ENCODE measurements at places on chromosomes 4 and X.
A peak's percentile ranks its signal among the peaks of the same experiment; 100 is the strongest.

DNA sequence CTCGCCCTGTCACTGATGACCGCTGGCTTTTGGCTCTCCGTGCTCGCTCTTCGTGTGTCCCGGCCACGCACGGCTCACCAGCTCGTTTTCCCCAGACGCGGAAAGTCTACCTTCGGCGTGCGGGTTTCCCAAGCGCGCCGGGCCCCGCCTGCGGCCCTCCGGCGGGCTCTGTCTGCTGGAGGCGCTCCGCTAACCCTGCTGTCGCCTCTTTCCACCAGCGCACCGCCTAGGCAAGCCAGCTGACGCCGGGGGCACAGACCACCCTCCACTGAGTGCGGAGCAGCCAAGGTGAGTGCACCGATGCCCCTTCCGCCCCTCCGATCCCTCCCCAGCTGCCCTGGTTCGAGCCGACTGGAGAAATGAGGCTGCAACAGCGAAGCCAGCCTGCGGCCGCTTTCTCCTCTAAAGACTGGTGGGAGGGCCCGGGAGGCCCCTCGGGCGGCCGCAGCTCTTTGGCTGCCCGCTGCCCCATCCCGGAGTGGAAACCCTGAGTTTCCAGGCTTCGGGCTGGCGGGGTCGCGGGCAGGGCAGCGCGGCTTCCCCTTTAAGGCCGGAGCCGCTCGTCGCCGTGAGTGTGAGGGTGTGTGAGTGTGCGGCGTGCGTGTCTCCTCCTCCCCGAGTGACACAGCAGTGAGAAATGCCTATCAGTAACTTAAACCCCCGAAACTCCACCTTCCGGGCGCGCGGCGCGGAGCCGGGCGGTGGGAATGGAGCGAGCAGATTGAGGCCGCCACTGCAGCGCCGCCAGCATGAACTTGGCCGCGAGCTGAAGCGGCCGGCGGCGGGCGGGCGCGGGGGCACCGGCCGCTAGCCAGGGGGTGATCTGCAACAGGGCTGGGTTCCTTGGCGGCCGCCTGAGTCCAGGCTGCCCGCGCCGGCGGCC lies at the start of gene MAMLD1:
Gene MAMLD1 (plus strand): TSS at position 719 of the 883 bp plus-strand sequence. CDS start 82,200 bp downstream, outside the sequence.
- peak; percentile 56 for DNase-seq

DNA sequence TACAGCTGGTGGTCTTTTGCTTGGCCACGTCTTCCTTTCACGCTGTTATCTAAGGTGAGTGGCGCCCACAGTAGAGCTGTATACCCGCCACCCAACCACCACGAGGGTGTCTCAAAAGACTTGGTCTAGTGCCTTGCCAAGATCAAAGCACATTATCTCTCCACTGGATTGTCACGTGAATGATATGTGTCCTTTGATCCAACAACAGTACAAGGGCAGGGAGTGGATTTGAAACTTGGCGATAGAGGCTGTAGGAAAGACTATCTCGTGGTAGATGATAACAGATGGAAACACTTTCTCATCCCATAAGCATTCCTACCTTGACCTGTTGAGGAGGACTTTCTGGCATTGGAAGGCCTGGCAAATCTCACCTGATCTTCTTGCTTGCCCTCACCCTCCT lies 37.7 kb upstream of the BCLAF3 start:
- no peak for DNase-seq

DNA sequence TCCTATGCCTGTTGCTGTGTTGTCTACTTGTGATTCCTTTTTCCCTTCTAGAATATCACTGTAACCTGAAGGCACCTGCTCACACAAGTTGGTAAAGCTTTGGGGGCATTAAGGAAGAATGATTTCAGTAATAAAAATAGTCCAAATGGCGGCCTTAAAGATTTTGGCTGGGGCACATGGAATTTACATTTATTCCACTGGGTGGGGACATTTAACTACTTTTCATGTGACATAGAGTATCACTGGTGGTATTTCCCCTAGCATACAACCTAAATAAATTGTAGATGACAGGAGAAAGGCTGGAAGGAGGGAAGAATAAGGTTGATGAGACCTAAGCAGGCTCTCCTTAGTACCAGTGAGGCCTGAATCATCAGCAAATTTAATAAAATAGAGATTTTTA lies 121.8 kb upstream of the EDA2R start:
- DNase-seq: no peak

DNA sequence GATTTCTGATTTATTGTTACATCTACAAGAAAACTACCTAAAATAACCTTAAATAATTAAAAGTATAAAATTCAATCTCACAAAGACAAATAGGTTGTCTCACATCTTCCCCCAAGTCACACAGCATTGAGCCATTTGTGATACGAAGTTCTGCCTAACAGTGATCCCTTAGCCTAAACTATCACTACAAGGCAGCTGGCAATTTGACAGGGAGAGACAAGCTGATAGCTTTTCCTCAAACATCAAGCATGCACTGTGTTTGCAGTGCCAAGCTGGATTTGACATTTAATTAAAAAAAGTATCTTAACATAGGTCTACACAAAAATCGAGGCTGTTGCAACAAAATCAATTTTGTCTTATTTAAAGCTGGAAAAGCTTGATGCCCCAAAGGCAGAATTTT lies 464.7 kb upstream of the TRAM1L1 start:
- DNase-seq: no peak

DNA sequence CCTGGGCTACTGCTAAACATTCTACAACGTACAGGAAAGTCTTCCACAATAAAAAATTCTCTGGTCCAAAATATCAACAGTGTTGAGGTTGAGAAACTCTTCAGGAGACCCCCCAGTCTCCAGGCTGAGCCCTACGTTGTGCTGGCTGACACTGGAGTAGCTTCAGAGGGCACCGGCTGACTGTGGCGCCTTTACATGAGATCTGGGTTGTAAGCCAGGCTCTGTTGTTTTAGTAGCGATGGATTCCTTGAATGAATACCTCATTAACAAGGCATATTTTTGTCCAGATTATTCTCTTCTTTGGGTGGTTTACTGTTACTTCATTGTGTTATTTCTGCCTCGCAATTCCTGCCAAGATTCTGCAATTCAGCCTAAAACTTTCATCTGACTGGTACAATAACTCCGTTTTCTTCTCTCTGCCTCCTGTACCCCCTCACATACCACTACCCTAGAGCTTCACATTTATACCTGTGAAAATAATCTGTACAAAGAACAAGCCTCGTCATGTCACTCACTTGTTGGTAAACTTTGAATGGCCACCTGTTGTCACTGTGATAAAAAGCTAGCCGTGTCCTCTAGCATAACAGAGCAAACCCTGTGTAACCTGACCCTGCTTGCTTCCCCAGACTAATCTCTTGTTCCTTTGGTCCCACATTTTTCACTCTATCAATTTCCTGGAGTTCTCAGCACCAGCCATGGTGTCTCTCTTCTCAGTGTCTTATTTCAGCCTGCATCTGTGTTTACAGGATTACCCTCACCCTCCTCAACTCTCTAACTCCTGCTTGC lies 1476.1 kb upstream of the TENM3 start:
- no peak for DNase-seq

DNA sequence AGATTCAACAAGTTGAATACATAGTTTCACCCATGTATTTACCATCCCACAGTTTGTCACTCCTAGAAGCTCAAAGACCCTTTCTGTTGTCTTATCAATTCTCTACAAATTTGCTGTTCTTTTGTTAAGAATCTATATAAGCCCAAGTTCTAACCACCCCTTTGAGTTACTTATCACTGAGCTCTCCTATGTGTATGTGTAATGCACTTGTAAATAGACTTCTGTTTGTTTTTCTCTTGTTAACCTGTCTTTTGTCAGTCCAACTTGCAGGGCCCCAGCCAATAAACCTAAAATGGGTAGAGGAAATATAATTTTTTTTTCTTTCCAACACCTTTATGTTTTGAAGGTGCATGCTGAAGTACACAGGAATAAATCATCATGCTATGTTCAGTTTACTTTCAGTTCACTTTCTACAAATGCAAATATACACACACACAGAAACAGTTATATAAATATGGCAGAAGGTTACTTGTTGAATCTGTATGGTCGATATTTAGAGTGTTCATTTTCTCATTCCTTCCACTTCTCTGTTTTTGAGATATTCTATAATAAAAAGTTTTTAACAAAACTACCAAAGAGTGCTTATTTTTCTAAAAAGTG lies 22.3 kb upstream of the CLOCK start:
- no peak for DNase-seq

- DNase-seq: no peak
Measured at GRCh38 chr4:121192480-121192879, 28.4 kb upstream of the TNIP3 start.

DNA sequence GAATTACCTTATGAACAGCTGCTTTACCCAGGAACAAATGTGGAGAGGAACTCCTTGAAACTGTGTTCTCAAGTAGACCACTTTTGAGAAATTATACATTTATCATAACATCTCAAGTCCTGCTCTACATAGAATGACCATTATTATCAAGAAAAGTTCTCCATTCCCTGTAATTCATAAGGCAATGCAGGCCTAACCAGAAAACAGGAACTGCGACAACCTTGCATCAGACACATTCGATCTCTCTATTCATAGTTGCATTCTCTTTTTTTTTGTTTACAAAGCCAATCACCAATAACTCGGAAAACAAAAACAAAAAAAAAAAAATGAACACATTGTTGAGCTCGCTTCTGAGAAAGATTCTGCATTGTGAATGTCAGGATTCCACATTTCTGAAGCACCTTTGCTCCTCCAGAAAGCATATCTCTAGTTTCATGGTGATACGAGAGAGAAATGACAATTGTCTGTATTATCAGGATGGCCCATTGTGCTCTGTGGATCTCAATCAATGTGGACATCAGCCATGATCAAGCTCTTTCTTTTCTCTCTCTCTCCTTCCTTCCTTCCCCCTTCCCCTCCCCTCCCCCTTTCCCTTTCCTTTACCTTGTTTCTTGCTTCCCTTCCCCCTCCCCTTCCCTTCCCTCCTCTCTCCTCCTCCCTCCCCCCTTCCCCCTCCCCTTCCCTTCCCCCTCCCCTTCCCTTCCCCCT lies 32.4 kb upstream of the CD99 start:
- no peak for DNase-seq

- DNase-seq: no peak
Measured at GRCh38 chr4:137370206-137370633, 162.1 kb downstream of the PCDH18 start.

GRCh38 chr4:153274967-153275366 lies 69.5 kb upstream of the MND1 start:
- DNase-seq: no peak

- no peak for DNase-seq
Measured at GRCh38 chr4:20839957-20840356, 139.7 kb downstream of the PACRGL start.

DNA sequence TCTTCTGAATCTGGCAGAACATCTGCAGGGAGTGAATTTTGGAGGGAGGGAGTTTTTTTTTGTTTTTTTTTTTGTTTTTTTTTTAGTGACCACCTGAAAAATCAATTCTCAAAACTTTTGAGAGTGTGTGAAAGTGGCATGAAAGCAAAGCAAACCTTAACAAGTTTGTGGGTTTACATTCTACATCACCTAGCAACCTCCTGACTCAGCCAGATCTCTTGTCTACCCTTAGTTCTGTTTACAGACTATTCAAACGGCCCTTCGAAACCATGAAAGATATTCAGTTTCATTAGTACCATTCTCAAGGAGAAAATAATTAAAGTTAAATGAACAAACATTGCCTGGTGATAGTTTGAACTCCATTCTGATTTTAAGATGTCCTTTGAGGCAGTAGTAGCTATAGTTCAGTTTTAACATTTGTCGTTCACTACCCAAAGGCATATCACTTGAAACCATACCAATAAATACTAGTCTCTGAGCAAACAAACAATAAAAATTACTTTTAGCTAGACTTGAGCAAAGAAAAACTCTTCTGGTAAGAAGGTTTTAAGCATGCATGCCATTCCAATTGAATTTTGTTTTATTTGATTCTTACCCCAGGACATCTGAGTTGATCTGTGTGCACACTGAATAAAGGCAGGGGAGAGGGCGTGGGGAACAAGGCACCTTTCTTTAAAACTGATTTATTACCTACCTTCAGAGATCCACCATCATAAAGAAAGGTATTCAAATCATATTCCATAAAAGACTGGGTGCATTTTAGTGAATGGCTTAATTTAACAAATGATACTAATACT lies 137.7 kb downstream of the ARX start:
- DNase-seq: no peak

DNA sequence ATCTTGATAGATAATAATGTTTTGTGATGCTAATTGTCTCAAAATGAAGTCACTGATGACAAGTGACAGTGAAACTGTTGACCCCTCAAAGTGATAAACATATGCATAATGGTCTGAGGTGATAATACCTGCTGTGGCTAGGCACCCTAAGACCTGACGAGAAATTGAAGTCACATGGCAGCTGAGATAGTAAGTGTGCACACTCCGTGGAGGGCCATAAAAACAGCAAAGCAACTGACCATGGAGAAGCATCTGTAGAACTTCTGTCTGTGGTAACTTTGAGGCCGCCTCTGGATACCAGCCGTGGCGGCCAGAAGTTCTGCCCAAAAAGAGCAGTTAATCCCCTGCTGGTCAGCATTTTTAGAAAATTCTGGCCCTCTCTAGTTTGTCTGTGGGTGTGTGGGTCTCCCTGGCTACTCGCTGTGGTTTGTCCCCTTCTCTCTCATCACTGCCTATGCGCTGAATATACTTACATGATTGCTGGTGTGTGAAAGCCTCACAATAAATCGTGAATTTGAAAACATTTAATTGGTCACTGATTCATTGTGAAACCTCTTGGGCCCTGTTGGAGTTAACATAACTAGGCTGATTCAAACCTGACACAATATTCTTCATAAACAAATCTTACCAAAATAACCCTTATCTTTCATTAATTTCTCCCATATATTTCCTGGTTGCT lies 50.6 kb downstream of the CCDC149 start:
- DNase-seq: no peak

DNA sequence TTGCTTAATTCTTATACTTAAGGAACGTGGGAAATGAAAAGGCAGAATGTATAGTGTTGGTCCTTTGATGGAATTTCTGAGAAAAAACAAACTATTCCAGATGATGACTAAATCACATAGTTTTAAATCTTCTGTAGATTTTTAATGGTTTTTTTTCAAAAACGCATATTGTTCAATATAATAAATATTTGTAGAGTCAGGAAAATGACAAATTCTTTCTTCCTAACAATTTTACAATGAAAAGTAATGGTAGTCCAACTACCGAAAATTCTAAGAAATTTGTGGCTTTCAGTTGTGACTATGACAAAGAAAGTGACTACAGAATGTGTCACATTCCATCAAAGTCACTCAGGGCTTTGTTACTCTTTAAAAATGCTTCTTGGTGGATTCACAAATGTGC lies 164.8 kb upstream of the PITX2 start:
- no peak for DNase-seq
